Activated naive CD4-positive, alpha-beta T cell treated with anti-CD3 and anti-CD28 coated beads, Interleukin-2, amount 10 ng/mL, durations not matched to agents 7 days and 5 days (primary cell): ENCODE measurements at places on chromosomes 12 and 14.

DNA sequence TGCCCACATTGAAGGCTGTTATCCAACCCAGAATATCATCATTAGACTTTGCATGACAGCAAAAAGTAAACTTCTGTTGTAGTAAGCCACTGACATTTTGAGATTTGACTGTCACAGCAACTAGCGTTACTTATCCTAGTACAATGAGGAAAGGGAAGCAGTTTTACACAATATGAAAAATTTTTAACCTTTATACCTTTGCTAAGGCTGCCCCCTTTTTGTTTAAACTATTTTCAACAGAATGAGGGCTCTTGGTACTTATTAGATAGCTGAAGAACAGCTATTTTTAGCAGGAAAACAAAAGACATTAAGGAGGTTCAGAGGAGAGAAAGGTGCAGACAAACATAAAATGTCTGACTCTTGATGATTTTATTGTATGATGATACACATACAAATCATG, 23.4 kb upstream of the TMX1 start:
- H3K4me3 ChIP-seq, result no peak overlapping the region
- no peak overlapping the region for H3K27ac ChIP-seq
- no peaks in the 10 kb centered on the region for H3K36me3 ChIP-seq
- H3K4me1 ChIP-seq, result no peaks in the 10 kb centered on the region
- no peak for DNase-seq

DNA sequence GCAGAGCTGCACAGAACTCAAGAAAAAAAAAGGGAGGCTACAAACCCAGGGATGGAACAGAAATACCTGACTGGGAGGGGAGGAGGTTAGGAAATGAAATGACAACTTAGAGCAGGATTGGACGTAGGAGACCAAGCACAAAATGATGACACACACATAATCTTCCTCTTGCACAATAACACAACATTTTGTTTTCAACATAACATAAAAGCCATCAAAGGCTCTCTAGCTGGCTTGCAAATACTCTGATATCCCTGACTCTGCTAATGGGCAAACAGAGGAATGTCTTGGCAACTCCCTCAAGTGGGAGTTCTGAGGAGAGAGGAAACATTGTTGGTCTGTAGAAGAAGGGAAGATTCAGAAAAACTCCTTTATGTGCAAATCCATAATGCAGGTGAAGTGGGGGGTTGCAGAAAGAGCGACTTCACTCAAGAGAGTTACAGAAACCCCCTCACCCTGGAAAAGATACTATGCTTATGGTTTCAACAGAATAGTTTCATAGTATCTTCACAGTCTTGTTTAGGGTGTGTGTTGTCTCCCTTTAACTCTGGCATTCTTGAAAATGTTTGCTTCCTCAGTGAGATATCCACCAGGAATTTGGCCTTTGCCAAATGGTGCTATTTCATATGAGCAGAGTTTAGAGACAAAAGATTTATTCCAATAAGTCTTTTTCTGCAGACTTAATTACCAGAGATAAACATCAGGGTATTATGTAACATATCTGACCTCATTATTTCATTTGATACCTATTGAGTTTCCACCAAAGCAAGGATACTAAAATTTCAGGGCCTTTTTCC, 43.8 kb upstream of the LTBP2 start:
- H3K4me1 ChIP-seq, result peaks cover 8% of the 10 kb centered on the region
- H3K27me3 ChIP-seq, result no peaks in the 10 kb centered on the region
- H3K4me3 ChIP-seq, result no peak overlapping the region
- DNase-seq, result no peak

GRCh38 chr14:30748343-30748742, 126.0 kb upstream of the COCH start:
- H3K27me3 ChIP-seq, result peaks cover 6% of the 10 kb centered on the region
- no peaks in the 10 kb centered on the region for H3K36me3 ChIP-seq
- no peak overlapping the region for H3K4me3 ChIP-seq
- no peak for DNase-seq

GRCh38 chr12:2475984-2476383, 318.8 kb upstream of the FKBP4 start:
- peaks cover 7% of the 10 kb centered on the region for H3K27me3 ChIP-seq
- no peak overlapping the region for H3K4me3 ChIP-seq
- no peak overlapping the region for H3K27ac ChIP-seq
- no peak for DNase-seq

GRCh38 chr12:9124383-9125031, 8.8 kb upstream of the A2M start:
- H3K27ac ChIP-seq, result no peak overlapping the region
- H3K36me3 ChIP-seq, result no peaks in the 10 kb centered on the region
- H3K27me3 ChIP-seq, result no peaks in the 10 kb centered on the region
- no peak for DNase-seq
- H3K4me3 ChIP-seq, result no peak overlapping the region

- H3K27ac ChIP-seq, result no peak overlapping the region
- DNase-seq, result no peak
- H3K36me3 ChIP-seq, result peaks cover 21% of the 10 kb centered on the region
- peaks cover 16% of the 10 kb centered on the region for H3K4me1 ChIP-seq
- no peak overlapping the region for H3K4me3 ChIP-seq
- no peaks in the 10 kb centered on the region for H3K27me3 ChIP-seq
Observed at GRCh38 chr14:104700747-104701217, 11.4 kb downstream of the INF2 start.
